ENCODE measurements at places on chromosomes 16 and 17. TPM values are rescaled to one million over a fixed set of nuclear protein-coding genes. Genes with fewer than 3 reads are reported as not detected.

Gene CLEC18B
- total RNA-seq, result 0.22 TPM

Gene CDT1
- total RNA-seq, result 14.2 TPM

Gene HS3ST6
- total RNA-seq, result not detected

Gene SMIM36
- total RNA-seq, result not detected

Gene GPRC5C
- 0.25 TPM for total RNA-seq

Gene MYL4
- total RNA-seq, result not detected

Gene PRR35
- total RNA-seq, result not detected
